ENCODE measurements at places on chromosomes 7 and 10.

GRCh38 chr7:50475340-50475739, 25.2 kb upstream of the FIGNL1 start:
- DNase-seq, result no peak

DNA sequence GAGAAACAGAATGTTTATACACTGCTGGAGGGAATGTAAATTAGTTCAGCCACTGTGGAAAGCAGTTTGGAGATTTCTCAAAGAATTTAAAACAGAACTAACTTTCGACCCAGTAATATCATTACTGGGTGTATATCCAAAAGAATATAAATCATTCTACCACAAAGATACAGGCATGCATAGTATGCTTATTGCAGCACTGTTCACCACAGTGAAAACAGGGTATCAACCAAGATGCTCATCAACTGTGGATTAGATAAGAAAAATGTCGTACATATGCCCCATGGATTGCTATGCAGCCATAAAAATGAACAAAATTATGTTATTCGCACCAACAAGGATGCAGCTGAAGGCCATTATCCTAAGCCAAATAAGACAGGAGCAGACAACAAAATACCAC, 343.1 kb upstream of the KCND2 start:
- DNase-seq, result no peak

DNA sequence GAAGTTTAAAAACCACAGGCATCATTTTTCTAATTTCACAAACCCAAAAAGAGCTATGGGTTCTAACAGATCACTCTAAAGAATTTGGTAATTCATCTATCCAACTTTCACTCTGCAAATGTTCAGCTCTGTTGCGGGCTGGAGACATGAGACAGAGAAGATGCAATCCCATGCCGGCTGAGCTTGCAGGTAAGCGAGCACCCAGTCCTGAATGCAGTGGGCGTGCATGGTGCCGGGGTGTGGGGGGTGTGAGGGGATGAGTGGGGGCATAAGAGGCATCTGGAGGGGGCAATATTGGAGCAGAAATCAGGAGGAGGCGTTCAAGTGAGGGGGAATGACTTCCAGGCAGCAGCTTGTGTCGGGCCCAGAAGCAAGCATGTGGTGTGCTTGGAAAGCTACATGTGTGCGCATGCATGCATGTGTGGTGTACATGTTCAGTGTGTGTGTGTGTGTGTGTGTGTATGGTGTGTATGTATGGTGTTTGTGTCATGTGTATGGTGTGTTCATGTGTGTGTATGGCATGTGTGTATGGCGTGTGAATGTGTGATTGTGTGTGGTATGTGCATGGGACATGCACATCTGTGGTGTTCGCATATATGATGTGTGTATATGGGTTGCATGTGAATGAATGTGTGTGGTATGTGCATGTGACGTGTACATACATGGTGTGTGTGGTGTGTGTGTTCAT, 172.9 kb downstream of the PRKCQ start:
- no peak for DNase-seq

DNA sequence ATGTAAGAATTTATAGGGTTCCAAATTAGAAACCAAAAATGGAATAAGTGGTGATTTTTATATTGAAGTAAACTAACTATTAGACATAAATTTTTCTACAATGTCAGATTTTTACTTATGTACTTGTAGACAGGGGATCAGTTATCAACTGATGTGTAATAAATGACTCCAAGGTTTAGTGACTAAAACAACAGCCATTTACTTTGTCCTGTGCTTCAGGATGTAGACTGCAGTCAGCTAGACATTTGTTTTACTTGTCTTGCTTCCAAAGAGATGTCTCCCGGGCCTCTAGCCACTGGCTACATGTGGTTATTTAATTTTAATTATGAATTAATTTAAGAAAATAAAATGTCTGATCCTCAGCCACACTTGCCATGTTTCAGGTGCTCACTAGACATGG, 249.7 kb upstream of the IGFBP3 start:
- DNase-seq, result no peak

- no peak for DNase-seq
Measured at GRCh38 chr7:75854233-75854632, 24.6 kb upstream of the RHBDD2 start.

DNA sequence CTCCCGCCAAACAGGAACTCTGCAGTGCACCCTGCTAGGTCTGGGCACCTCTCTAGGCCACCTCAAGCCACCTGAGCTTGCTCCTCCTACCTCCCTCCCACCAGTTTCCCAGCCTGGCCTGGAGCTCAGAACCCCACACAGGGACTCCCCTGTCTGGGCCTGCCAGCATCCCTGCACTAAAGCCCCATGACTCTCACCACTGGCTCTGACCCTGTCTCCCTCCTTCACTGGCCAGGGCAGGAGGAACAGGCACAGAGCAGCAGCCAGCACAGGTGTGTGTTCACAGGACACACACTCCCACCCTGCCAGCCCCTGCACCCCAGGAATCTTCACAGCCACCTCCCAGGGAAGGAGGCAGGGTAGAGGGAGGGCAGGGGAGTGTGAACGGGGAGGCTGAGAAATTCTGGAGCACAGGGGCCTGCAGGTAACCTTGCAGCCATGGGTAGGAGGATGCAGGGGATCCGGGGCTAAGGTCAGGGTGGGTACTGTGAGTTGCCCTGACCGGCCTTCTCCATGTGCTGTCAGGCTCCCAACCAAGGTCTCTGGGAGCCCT, 13.9 kb upstream of the ANTXRL start:
- DNase-seq, result no peak

- no peak for DNase-seq
Measured at GRCh38 chr7:92260248-92260781, 14.5 kb downstream of the ANKIB1 start.

Data from RKO (cell line).